ENCODE measurements at places on chromosomes 2 and 18.

DNA sequence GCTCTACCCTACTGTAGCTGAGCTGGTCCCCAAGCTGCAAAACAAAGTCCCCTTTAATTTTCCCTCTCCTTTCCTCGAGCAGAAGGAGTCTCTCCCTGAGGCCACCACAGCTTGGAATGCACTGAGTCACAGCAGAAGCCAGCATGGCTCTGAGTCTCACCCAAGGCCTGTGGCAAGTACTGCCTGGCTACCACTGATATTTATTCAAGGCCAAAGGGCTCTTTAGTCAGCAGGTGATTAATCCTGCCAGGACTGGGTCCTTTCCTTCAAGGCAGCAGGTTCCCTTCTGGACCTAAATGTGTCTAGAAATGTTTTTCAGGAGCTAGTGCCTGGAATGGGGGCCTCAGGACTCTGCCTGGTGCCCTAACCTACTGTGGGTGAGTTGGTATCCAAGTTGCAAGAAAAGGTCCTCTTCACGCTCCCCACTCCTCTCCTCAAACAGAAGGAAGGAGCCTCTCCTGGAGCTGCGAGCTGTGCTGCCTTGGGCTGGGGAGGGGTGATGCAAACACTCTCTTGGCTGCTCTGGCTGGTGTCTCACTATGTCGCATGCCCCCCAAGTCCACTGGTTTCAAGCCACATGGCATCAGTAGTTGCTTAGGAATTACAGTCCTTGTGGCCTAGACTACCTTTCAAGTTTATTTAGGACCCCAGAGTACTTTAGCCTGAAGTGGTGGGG lies 53.4 kb downstream of the CD28 start:
- no peak for DNase-seq

GRCh38 chr18:53689886-53690285 lies 534.6 kb downstream of the MBD2 start:
- DNase-seq, result no peak

DNA sequence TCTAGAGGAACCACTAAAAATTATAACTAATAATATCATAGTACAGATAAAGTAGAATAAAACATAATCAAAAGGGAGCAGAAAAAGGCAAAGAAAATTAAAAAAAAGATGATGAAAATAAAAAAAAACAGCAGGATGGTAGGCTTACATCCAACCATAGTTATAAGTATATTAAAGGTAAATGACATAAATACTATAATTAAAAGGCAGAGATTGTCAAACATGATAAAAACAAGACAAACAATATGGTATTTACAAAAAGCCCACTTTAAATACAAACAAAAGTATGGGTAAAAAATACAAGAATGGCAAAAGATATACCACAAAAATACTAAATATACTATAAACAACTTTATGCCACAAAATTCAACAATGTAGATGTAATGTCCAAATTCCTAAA lies 24.4 kb downstream of the CCDC148 start:
- DNase-seq, result no peak

DNA sequence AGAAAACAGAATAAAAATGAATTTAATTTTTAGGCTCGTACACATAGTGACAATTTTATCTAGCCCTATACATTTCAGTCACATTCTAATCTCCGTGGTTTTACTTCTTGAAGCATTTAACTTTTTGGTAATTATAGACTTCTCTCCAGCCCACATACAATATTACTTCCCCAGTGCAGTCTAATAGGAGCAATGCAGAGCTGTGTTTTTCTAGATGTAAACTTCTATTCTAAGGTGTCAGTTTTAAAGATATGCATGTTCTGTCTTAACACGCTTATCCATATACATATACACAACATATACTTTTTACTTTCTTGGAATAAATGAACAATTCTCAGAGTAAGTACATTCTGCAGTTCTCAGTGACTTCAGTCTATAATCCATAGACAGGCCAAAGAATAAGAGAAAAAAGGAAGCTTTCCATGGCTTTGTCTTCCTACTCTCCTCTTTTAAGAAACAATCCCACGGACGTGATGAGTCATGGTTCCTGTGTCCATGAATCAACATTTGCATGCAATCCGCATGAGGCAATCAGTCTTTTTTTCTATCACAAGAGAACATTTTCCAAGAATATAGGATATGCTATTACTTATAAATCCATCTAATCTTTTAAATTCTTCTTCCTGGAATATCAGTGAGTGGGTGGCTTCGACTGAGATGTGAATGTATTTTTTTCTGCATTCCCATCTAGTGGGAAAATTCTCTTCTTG lies 42.8 kb downstream of the CCDC102B start:
- DNase-seq, result no peak

- DNase-seq, result no peak
Measured at GRCh38 chr18:70622622-70623419, 334.0 kb downstream of the SOCS6 start.

- DNase-seq, result no peak
Measured at GRCh38 chr2:53856272-53856671, 3.5 kb downstream of the GPR75 start.

- no peak for DNase-seq
Measured at GRCh38 chr18:31720867-31721266, 36.5 kb upstream of the B4GALT6 start.

- DNase-seq, result no peak
Measured at GRCh38 chr2:3299703-3300102, 77.9 kb downstream of the EIPR1 start.

DNA sequence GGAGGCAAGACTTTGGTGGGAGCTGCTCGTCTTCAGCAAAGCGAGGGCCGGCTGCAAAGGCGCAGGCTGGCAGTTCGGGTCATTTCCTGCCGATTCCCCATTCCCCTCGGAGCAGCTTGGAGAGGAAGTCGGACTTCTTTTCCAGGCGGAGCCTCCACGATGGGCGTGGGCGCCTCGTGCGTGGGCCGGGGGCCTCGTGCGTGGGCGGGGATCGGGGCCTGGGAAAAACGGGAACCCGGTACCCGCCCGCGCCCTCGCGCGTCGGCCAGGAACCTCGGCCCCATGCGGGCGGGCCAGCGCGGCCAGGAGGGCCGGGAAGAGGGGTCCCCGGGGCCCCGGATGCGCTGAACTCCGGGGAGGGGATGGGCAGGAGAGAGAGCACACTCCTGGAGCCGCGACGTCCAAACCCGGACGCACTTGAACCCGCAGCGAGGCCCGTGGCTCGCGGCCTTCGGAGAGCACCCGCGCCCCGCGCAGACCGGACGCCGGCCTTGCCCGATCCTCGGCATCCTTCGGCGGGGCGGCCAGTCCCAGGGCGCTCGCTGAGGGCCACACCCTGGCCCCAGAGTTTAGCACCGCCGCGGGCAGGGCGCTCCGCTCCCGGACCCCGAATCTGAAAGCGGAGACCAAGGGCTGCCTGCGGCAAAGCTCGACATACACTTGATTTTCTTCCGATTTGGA lies 368.4 kb downstream of the MTX2 start:
- DNase-seq, result no peak

GRCh38 chr2:86770816-86771301 lies 19.9 kb downstream of the CD8A start:
- DNase-seq, result no peak

DNA sequence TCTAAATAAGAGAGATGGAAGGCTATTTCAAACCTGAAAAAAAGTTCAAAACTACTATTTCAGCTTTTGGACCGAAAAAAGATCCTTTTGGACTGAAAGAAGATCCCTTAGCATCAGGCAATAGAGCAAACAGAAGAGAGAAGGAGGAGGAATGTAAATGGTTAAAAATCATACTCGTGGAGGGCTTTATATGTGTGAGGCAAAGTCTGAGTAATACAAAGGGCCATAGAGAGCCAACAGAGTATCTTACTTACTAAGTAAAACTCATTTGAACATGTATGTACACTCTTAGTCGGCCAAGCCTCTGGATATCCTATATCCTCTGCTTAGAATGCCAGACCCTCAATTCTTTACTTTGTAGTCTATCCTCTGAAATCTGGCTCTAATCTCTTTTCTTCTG lies 55.7 kb downstream of the ITSN2 start:
- DNase-seq, result no peak

- DNase-seq, result no peak
Measured at GRCh38 chr2:106960683-106961161, 74.8 kb upstream of the ST6GAL2 start.

DNA sequence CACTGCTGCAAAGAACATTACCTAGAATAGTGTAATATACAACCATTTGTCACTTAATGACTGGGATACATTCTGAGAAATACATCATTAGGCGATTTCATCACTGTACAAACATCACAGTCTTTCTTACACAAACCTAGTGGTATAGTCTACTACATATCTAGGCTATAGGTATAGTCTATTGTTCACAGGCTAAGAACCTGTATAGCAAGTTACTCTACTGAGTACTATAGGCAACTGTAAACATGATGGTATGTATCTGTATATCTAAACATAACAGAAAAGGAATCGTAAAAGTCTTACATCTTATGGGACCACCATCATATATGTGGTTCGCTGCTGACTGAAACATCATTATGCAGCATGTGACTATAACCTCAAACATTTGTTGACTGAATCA lies 21.4 kb downstream of the SP3 start:
- DNase-seq, result no peak

DNA sequence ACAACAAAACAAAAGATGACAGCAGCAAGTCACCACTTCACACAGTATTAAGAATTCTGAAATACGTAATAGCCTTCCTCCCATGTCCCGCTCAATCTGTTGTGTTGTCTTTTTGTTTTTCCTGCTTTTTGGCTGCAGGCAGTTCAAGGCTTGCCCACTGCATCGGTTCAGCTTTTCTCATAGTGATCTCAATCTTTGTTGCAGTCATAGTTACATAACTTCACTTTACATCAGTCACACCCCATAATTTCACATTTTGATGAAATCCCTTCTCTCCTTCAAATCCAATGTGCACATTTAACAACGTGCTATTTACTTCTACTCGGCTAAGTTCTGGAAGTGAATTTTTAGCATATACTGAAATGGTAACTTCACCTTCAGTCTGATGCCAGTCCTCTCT lies 33.8 kb upstream of the HAAO start:
- DNase-seq, result no peak
